C1 segment of cervical spinal cord (tissue), 14 donors: ENCODE measurements at places on chromosomes 3 and 15.

GRCh38 chr3:14847613-14848541 lies 29.1 kb downstream of the FGD5 start:
- no peak for DNase-seq

GRCh38 chr15:57758560-57758959 lies 52.0 kb downstream of the POLR2M start:
- no peak for DNase-seq

DNA sequence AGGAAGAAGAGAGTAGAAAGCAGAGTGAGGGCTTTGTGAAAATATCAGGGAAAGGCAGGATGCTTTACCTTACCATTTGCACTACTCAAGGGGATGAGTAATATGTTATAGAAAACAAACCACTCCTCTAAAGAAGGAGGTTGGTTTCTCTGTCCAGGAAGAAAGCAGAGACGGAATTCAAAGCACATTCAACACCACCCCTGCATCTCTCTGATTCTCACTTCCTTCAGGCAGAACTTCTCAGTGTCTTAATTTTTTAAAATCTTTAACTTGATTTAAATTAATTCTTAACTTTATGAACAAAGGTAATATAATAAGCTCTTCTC lies 82.4 kb downstream of the NR2F2 start:
- DNase-seq, result no peak

DNA sequence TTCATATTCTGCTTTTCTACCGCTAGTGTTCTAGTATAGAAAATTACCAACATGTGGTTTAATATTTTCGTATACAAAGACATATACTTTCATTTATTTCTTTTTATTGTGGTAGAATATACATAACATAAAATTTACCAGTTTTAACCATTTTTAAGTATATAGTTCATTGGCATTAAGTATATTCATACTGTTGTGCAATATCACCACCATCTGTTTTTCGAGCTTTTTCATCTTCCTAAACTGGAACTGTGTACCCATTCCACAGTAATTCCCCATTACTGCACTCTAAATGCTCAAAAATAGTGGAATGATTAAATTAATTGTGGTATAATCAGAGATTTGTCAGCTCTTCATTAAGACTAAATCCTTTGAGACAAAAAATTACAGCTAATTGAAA lies 62.9 kb downstream of the ECT2 start:
- no peak for DNase-seq

DNA sequence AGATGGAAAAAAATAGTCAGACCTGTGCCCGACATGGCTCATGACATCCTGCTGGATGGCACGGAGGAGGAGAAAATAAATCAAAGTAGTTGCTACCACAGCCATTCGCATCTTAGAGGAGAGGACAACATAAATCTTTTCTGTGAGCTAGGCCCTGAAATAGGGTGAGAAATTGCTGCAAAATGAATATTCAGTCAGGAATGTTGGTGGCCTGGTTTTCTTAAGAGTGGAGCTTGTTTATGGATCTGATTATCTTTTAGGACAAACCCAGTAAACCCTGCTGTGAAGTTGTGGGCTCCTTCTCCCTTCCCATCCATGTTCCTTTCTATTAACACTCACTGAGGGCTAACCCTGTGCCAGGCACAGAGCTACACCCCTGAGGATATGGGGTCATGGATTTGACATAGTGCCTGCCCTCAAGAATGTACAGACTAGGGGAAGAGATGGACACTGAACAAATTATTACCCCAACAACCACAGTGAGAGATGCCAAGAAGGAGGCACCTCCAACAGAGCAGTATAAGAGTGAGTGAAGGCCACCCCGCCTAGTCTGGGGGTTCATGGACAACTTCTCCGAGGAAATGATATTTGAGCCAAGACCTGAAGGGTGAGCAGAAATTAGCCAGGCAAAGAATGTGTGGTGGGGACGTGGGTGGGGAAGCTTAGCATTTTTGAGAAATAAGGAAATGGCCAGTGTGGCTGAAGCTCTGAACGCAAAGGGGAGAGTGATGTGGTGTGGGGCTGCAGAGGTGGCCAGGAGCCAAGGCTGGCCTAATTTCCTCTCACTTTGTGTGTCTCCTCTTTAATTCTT lies 68.9 kb upstream of the ARL8B start:
- no peak for DNase-seq

DNA sequence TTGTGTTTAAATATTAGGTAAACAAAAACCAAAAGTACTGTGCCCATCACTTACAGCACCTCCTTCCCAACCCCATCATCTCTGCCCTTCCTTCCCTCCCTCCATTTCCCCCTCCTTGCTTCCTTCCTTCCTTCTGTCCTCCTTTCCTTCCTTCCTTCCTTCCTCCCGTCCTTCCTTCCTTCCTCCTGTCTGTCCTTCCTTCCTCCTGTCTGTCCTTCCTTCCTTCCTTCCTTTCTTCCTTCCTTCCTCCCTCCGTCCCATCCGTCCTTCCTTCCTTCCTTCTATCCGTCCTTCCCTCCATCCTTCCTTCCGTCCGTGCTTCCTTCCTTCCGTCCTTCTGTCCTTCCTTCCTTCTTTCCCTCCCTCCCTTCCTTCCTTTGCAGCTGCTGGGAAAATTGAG lies 67.8 kb upstream of the SIAH2 start:
- DNase-seq, result no peak

DNA sequence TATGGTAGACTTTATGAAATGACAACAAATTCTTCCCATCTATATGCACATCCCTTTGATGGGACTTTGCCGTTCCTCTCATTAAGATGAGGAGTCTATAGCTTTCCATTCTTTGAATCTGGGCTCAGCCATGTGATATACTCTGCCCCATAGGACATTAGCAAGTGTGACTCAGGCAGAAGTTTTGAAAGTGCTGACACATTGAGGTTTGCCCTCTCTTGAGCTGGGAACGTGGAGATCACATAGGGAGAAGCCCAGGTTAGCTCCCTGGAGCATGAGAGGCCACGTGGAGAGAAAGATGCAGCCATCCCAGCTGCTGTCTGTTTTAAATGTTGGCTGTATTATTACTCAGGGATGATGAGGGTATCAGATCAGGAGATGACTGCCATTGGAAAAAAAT lies 67.7 kb upstream of the OXTR start:
- DNase-seq, result no peak

DNA sequence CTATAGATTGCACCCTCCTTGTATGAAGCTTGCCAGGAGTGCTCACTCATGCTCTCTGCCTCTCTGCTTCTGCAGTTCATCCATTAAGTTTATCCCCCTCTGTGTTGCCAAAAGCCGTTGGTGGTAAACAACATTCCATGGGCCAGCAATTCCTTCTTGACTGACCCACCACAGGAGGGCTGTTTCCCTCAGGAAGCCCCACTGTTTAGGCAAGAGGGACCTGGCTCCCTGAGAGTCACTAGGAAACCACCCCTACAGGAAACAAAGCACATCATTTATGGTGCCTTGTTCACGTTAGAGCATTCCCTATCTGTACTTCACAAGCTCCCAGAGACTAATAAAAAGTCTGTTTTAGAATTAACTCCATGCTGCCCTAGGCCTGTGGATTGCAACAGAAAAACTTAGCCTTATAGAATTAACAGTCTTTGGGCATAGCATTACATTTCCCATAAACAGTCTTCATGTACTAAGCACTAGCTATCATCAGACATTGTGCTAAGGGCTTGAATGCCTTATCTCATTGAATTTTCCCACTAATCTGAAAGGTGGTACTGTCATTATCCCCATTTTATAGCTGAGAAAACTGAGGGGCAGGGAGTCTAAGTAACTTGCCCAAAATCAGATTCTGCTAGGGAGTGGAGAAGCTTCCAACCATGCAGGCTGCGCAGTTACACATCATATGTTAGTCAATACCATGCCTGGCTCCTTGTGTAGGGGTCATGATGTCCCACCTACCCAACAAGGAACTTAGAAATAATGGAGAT lies 149.9 kb downstream of the SHQ1 start:
- DNase-seq, result no peak

DNA sequence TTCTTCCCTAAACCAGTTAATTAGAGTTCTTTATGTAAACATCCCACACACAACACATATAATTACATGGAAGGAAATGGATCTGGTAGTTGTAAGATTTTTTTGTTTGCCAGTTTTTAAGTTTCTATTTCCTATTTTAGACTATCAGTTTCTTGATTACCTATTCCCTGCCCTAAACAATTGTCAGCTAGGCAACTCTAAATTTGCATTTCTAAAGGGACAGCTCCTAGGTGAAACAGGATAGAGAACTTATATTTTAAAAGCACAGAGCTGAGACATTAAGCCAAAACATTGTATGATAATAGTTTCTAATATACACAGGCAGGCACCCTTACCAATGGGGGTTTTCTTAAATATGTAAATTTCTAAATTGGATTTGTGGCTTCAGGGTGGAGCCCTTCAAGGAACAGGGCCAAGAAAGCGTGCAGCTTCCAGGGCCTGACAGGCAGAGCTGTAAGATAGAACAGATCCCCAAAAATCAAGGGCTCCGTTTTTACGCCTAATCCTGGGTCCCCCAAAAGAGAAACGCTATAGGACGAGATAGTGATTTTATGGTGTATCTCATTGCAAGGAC lies 8.9 kb downstream of the LEKR1 start:
- no peak for DNase-seq

DNA sequence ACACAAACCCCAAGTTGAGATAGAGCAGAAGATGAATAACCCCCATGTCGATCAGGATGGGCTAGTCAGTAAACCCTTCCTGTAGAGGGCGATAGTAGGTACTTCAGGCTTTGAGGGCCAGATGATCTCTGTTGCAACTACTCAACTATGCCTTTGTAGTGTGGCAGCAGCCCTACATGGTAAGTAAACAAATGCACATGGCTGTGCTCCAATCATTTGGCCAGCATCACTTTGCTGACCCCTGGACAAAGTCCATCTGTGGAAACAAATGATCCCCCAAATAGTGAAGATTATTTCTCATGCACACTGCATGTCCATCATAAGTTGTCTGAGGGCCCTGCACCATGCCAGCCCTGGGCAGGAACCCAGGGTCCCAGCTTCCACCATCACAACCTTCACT lies 402.2 kb upstream of the PROK2 start:
- DNase-seq, result no peak

DNA sequence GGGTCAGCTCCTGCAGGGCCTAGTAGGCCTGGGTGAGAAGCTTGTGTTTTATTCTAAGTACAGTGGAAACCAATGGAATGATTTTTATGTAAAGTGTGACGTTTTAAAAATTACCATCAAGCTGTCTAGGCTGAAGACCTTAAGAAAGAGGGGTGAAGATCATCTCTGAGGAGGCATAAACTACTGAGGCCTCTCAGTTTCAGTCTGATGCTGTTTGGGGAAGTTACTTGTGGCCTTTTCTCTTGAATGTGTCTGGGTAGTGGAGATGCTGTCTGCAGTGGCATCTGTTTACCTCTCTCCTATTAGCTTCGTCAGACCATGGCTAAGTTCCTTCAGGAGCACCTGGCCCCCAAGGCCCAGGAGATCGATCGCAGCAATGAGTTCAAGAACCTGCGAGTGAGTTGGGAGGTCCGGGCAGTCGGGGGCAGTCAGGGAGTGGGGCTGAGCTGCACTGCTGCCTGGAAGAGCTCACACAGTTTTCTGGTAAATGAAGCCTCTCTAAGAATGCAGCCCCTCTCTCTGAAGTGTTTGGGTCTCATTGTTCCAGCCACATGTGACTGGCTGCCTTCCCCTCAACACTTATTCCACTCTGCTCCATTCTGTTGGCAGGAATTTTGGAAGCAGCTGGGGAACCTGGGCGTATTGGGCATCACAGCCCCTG lies 1.9 kb downstream of the IVD start:
- DNase-seq, result no peak

- DNase-seq, result no peak
Observed at GRCh38 chr15:100095541-100096247, 246.1 kb downstream of the ADAMTS17 start.

DNA sequence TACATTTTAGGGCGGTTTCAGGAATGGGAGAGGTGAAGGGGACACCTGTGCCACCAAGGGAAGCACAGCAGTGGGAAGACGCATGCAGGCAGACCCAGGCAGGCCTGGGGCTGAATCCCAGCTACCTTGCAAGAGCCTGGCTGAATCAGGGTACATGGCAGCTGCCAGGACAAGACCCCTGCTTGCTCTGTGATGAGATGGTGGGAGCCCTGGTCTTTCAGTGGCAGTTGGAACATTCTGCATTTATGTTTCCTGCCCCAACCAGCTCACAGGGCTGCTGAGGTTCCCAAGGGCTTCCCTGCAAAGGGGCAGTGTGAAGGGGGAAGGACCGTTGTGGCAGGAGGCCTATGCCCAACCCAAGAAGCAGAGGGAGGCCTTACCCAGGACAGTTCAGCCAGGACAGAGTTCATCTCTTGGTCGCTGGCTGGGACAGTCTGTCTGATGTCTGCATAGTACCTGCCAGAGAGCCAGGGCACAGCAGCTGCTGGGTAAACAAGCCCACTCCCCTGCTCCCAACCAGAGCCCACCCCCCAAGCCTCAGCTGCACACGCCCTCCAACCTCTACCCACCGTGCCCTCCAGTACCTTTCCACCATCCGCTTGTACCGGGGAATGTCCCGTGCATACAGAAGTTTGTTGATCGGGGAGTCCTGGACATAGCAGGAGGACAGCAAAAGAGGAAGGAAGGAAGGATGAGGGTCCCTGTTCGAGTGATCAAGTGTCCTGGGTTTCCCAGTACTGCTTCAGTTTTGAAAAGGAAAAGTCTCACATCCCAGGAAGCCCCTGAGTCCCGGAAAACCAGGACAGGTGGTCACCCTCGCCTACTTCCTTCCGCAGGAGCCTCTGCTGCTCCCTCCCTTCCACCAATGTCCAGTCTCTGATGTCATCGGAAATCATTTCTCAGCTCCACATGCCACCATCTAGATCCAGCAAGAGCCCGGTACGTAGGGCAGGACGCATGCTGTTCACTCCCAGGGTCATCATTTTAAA lies 23.1 kb downstream of the PLXNB1 start:
- DNase-seq, result no peak

- DNase-seq, result no peak
Observed at GRCh38 chr3:42094128-42094527, 3.0 kb downstream of the TRAK1 start.

- no peak for DNase-seq
Observed at GRCh38 chr3:29353807-29354206, 72.9 kb downstream of the RBMS3 start.

- no peak for DNase-seq
Observed at GRCh38 chr15:59998950-59999611, 5.0 kb upstream of the FOXB1 start.

DNA sequence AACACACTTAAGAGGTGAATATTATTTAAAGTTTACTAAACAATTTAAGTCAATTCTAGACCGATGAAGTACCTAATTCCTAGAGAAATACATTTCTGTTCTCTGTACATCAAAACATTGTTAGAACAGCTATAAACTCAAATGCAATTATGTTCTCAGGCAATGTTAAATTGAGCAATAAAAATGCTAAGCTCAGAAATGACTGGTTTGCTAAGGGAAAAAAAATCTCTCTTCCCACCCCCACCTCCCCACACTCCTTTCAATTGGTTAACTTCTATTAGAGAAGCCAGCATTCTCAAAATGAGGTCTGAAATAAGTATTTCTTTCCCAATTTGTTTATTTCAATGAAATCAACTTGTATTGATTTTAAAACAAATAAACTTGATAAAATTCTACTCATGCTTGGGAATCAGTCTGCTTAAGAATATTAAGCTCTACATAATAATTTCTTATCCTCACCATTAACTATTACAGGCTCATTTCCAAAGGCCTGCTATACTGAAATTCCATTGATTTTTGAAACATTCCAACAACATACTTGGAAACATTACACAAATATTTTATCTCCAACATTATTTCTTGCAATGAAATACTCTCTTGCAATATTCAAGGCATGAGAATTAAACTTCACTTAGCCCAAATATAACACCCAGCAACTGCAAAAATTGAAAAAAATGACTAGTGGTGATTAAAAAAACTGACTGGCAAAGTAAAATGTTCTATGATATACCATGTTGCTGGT lies 22.6 kb downstream of the TSPAN3 start:
- no peak for DNase-seq

- DNase-seq, result no peak
Observed at GRCh38 chr3:11544412-11545181, 99.1 kb downstream of the VGLL4 start.
